ENCODE measurements at places on chromosomes 6 and 20.

DNA sequence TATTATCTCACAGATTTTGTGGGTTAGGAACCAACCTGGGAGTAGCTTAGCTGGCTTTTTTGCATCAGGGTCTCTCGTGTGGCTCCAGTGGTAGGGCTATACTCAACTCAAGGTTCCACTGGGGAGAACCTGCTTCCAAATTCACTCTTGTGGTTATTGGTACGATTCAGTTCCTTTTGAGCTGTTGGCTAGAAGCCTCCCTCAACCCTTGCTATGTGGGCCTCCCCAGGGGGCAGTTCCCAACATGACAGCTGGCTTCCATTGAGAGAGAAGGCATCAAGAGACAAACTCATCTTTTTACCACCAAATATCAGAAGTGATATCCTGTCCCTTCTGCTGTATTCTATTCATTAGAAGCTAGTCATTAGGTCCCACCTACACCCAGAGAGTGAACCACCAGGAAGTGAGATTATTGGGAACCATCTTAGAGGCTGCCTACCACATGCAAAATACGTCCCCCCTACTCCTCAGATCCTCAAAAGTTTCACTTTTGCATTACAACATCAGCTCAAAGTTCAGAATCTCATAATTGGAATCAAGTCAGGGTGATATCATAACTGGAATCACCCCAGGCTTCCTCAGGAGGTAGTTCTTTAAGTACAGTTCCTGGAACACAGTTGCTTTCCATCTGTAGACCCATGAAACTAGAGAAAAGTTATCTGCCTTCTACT lies 30.9 kb downstream of the MKKS start:
- DNase-seq, result no peak

DNA sequence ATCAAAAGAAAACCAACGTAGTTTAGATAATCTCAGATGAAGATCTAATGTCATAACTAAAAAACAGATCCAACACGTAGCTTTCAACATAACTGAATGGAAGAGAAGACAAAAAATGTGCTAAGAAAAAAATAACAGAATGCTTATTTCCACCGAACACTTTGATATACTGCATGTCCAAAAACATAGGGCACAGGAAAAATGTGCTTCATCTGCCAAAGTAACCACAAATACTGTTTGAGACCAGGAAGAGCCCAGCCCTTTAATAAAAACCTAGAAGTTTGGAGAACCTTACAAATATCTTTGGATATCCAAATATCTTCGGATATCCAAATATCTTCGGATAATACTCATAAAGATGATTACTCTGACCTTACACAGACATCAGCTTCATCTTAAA lies 19.8 kb downstream of the LAMA4 start:
- DNase-seq, result no peak

DNA sequence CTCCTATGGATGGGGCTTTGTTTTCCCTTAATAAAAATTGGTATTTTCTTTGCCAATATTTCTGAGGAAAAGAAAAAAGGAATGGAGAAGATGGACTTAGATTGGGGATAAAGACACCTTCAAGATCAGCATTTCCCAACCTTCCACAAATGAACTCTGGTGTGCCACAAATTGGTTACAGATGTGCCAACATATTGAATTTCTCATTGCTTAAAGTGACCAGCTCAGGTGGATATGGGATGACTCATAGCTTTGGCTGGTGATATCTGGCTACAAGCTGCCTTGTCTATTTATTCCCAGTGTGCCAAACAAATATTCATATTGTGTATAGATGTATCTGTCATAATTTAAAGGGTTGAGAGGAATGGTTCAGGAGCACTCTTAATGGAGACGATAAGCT lies 32.5 kb downstream of the THEMIS start:
- no peak for DNase-seq

- no peak for DNase-seq
Measured at GRCh38 chr6:143267760-143268159, 182.7 kb downstream of the ADAT2 start.

DNA sequence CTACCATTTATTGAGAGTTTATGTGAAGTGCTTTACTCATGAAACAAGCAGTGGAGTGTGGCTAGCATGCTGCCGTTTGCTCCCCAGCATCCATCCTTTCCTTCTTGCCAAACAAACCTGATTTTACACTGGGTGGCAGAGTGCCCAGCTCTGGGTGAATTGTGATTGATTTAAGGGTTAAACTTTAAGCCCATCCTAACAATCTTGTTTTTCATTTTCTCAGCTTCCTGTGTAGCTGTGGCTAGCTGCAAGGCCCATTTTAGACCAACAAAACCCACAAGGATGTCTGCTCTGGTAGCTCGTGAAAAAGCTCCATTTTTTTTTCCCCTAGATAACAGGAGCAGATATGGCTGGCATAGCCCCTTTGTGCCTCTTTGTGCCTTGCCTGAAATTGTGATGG lies 77.7 kb upstream of the KCNG1 start:
- no peak for DNase-seq

DNA sequence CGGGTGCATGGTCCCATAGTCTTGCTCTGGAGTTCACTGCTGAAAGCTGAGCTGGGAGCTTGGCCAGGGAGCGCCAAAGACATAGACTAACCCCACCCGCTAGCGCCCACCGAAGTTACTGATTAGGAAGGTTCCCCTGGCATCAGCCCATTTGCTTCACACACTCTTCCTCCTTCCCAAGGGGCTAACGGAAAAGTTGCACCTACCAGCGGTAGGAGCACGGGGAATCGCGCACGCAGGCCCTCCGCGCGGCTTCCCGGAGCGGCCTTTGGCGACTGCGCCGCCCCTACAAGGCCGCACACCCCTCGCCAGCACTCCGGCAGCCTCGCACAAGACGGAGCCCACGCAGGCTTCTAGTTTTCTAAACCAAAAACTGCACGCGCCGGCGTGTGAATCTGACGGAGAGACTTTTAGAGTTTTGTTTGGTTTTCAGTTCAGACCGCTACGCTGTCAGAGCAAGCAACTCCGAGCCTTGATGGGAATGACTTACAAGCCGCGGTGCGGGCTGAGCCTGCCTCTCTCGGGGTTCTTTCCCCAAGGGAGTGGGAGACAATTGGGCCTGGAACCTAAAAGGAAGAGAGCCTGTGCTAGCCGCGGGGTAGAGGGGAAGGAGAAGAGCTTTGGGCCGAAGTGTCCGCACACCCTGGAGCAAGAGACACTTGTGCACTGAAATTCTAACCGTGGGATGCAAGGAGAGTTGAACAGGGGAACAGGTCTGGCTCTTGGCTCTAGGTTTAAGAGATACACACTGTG lies 891 bp upstream of the POU3F2 start:
- peak; percentile 43 for DNase-seq

- peak; percentile 93 for DNase-seq
Measured at GRCh38 chr6:144075875-144076274, 19.5 kb downstream of the SF3B5 start.

- peak; percentile 1 for DNase-seq
Measured at GRCh38 chr6:24223115-24223919, 97.3 kb downstream of the NRSN1 start.

GRCh38 chr6:154749341-154749740 lies 16.1 kb downstream of the SCAF8 start:
- no peak for DNase-seq

- no peak for DNase-seq
Measured at GRCh38 chr6:98576791-98577190, 257.6 kb upstream of the POU3F2 start.

DNA sequence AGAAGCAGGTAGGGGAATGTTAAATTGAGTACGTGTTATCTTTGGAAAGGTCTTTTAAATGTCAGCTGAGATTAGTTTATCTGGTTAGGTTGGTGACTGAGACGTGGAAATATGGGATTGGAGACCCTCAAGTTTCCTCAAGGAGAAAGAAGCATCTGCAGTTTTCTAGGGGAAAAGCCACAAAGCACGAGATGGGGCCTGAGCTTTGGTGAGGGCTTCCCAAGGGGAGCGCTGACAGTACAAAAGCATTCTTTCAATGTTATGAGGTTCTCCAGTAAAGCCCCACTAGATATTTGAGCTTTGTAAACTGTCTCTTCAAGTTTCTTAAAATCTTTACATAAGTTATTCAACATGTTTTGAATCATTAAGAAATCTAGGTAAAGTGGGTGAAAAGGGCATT lies 19.6 kb upstream of the HS3ST5 start:
- no peak for DNase-seq

- no peak for DNase-seq
Measured at GRCh38 chr6:33816911-33817310, 13.1 kb upstream of the MLN start.

GRCh38 chr6:7145885-7146828 lies 38.4 kb downstream of the RREB1 start:
- DNase-seq, result peak; percentile 78

GRCh38 chr20:60113024-60113724 lies 155.0 kb downstream of the CDH26 start:
- no peak for DNase-seq

DNA sequence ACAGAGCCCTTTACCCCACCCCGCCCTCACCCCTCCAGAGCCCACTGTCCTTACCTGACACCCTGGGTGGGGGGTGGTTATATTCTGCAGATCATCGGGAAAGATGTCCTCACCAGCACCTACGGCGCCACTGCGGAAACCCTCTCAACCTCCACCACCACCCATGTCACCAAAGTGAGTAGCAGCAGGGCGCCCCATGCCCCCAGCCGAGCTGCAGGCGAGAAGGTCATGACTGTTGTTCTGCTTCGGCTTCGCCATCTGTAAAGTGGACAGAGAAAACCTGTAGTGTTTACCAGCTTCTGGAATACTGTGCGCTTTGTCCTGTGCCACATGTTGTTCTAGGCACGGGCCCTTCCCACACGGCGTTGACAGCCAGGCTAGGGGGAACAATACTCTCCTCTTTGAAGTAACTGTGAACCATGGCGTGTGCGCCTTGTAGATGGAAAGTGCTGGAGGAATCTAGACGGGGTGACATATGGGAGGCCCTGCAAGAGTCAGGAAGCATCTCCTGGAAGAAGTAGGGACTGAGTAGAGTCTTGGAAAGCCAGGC lies 16.5 kb upstream of the AAR2 start:
- no peak for DNase-seq

DNA sequence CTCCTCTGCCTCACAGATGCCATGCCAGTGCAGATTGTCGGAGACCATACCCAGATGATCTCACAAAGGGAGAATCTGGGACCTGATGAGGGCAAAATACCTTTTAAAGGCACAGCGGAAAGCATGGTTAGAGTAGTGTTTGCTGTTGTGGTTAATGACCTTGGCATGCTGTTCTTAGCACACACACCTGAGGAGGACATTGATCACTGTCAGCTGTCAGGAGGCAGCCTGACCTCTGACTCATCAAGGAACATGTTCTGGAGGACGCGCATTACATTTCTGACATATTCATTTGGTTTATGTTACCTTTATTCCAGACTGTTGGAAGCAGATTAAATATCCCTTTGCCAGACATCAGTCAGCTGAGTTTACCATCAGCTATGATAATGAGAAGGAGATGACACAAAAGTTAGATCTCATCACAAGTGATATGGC lies 57.1 kb downstream of the GOPC start:
- DNase-seq, result no peak

DNA sequence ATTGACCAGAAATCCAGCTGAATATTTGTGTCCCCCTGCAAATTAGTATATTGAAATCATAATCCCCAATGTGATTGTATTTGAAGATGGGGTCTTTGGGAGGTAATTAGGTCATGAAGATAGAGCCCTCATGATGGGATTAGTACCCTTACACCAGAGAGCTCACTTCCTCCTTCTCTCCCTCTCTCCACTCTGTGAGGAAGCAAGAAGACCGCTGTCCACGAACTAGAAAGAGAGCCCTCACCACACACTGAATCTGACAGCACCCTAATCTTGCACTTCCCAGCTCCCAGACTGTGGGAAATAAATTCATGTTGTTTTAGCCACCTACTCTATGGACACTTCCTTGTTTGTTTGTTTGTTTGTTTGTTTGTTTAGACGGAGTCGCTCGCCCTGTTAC lies 11.9 kb upstream of the PLAGL1 start:
- no peak for DNase-seq

GRCh38 chr6:142412658-142413057 lies 110.9 kb downstream of the ADGRG6 start:
- no peak for DNase-seq

DNA sequence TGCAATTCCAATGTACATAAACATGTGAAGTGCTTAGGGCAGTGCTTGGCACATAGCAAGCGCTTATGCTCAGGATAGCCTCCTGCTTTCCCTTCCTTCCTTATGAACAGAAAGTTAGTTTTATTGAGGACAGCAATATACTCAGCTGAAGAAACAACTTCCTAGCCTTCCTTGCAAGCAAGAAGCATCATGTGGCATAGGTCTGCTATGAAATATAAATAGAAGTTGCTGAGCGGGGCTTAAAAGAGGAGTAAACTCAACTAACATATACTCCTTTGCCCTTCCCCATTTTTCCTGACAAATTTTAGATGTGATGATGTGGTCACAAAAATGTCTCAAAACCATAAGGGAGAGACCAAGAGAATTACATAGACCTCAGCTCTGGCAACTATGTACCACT lies 98.9 kb downstream of the KIF16B start:
- DNase-seq, result no peak

- DNase-seq, result peak; percentile 78
Measured at GRCh38 chr6:126056355-126057004, 70.1 kb downstream of the TRMT11 start.

DNA sequence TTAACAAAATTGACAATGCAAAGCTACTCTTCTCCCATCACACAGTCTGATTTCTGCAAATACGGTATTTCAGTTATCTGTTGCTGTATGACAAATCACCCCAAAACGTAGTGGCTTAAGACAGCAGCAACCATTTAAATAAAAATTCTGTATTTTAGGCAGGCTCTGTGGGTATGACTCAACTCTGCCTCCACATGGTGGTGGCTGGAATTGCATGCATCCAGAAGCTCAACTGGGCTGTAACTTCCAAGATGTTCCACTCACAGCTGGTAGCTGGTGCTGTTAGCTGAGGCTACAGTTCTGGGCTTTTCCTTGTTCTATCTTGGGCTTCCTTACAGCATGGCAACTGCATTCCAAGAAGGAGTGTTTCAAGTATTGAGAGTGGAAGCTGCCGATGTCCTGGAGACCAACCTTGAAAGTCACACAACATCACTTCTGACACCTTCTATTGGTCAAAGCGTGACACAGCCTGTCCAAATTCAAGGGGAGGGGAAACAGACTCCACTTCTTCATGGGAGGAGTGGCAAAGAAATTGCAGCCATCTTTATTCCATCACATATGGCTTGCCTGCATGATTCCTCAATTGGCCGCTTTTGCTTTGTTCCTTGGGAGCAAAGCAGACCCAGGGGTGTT lies 39.7 kb upstream of the TULP1 start:
- DNase-seq, result peak; percentile 76

DNA sequence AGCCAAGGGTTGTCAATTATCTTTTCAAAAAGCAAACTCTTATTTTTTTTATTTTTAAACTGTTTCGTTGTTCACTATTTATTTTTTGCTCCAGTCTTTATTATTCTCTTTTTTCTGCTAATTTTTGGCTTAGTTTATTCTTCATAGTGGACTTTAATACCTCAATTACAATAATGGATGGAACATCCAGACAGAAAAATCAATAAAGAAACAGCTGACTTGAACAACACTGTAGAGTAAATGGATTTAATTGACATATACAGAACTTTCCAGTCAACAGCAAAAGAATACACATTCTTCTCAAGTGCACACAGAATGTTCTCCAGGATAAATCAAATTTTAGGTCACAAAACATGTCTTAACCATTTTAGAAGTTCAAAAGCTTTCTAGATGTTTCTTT lies 111.5 kb downstream of the MEI4 start:
- no peak for DNase-seq

Data from erythroblast (primary cell).